CD4-positive, alpha-beta T cell treated with Interleukin-15 for 4 hours (primary cell): ENCODE measurements at places on chromosomes 3 and 15.

- no peak for DNase-seq
Measured at GRCh38 chr15:61700803-61701202, 359.4 kb downstream of the VPS13C start.

DNA sequence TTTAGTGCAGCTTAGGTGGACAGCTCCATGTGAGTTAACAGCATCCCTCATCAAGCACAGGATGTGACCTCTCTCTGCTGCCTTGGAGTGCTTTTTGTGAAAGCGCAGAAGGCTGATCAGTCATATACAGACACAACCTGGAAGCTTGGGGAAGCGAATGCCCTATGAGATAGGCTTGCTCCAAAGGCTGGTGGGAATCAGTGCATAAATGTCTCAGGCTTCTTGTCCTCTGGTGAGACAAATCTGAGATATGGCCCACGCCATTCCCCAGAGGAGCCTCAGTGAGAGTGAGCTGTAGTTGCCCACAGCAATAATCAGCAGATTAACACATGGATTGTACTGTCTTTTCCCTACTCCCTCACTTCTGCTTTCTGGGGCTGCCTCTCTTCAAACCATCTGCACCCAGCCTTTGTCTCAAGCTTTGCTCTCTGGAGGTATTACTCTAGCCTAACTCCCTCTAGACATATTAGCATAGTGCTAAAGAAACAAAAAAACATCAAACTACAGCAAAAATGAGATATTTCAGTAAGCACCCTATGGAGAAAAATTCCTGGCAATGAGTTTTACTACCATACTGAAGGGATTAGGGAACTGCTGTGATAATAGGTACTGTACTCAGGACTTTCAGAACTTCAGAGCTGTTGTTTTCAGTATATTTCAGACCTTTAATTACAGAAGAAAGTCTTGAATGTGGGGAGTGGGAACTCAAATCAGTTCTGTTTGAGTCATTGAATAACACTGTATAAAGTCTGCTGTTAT lies 113.7 kb downstream of the OXSM start:
- DNase-seq = no peak

DNA sequence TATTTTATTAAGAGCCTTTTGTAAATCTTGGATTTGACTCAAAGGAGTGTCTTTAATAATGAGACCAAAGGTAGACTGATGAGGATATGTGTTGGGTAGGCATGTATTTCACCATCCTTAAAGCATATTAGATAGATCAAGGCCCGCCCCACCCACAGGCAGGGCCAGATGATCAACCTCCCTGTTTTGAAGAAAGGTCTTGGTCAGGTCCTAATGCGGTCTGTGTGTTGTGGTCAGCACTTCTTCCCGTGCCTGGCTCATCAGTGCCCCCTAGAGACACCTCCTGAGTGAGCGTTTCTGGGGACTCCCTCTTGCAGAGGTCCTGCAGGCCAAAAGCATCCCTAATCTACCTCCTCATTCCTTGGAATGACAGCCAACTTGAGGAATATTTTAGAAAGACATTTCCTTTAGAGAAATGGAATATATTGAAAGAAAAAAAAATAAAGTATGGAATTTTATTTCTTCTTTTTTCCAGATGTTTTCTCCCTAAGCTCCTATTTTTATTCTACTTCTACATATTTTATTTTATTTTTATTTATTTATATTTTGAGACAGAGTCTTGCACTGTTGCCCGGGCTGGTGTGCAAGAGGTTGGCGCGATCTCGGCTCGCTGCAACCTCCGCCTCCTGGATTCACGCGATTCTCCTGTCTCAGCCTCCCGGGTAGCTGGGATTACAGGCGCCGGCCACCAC lies 6.0 kb downstream of the TM4SF4 start:
- peak; percentile 34 for DNase-seq

DNA sequence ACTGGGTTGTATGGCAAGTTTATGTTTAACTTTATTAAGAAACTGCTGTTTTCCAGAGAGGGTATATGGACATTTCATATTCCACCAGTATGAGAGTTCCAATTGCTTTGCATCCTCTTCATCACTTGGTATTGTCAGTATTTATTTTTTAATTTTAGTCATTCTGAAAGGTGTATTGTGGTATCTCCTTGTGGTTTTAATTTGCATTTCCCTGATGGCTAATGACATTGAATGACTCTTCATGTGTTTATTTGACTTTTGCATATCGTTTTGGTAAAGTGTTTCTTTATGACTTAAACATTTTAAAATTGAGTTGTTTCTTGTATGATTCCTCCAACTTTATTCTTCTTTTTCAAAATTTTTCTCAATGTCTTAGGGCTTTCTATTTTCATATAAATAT lies 44.4 kb downstream of the IL1RAP start:
- no peak for DNase-seq
